ENCODE measurements at places on chromosomes 2 and 18.

- DNase-seq, result no peak
Observed at GRCh38 chr2:56626927-56627326, 443.1 kb downstream of the CCDC85A start.

DNA sequence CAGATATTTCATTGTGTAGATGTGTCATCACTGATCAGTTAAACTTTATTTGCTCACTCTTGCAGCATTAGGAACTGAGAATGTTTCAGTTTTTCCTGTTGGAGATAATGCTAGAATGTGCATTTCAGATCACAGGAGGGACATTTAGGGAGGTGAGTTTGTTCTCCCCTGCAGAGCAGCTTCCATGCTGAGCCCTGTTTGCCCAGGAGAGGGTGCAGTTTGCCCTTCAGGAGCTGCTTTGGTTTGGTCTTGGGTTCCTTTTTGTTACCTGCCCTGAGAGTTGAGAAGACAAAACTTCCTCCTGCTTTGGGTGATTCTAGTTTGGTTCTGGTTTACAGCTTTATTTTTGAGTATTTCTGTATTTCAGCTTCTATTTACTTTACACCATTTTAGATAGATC is 49.9 kb downstream of the DGKD start:
- no peak for DNase-seq

DNA sequence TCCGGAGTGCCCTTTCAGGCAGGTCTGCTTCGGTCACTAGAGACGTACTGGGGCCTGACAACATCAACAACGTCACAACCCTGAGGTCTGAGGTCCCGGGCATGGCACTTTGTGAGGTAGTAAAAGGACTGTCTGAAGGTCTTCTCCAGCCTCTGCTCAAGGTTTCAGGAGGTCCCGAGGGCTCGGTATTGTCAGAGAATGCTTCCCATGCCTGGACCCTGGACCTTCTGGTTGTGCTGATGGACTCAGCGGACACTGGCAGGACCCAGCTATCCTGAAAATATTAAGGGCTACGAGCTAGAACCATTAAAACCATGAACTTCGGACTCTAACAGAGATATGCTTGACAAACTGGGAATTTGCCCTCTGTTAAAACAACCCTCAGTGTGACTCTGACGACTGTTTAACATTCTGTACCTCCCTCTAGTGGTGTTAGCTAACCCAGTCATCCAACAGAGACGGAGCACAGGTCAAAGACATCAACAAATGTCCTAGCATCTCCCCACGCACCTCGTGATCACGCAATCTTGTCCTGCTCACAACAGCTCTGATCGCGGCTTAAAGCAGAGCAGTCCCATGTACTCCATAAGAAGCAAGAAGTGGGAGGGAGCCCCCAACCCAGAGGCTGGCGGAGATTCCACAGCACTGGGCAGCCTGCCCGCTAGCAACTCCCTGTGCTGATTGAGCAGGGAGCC is 96.5 kb downstream of the CCDC93 start:
- no peak for DNase-seq

GRCh38 chr2:195642027-195642678 is 14.9 kb upstream of the SLC39A10 start:
- DNase-seq, result no peak

DNA sequence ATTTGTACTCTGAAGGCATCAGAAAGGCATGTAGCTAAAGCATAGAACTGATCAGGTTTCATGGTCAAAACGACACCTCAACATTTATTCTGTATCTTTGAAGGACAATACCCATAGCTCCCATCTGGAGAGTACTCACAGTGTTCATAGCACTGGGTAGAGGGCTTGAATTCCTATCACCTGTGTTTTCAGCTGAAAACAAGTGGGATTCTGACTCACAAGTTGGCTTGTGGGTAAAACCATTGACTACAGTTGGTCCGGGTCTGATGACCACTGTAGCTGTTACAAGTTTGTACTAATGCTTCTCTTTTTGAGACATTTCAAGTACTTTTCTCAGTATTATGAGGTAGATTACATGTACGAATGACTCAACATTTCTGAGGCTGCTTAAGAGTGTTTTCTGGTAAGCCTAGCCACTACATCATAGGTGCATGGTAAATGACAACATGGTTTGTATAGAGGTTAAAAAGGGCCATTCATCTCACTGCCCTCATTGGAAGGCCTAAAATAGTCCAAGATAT is 68.6 kb upstream of the PELI1 start:
- DNase-seq, result no peak

GRCh38 chr2:242054881-242055801 is 185.6 kb downstream of the RTP5 start:
- DNase-seq, result no peak

GRCh38 chr2:3645745-3646389 is 12.1 kb upstream of the ALLC start:
- no peak for DNase-seq

DNA sequence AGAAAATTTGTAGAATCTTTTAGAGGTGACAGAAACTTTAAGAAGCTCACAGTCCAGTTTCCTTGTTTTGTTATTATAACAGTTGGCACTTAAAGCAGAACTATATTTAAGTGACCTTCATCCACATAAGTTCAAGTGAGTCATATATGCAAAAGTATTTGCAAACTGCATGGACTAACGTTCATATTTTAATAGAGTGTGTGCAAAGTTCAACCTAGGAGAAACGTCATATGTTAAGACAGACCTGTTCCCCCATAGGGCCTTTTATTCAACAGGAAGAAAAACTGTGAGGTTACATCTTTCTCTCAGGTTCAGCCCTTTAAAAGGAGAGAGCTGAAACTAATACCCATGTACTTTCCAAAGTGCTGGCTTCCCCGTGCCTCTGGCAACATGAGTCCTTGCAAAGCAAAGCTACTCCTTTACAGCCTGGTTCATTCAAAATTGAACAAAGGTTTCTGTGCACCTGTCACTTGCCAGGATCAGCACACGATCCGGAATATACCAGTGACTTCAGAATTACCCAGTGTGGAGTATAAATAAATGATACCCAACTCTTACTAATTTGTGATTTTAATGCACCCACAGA is 280.0 kb upstream of the RAB12 start:
- no peak for DNase-seq

- DNase-seq, result no peak
Observed at GRCh38 chr2:74544634-74545033, 9.1 kb downstream of the LOXL3 start.

- DNase-seq, result no peak
Observed at GRCh38 chr2:217703102-217703501, 299.7 kb downstream of the TNS1 start.

DNA sequence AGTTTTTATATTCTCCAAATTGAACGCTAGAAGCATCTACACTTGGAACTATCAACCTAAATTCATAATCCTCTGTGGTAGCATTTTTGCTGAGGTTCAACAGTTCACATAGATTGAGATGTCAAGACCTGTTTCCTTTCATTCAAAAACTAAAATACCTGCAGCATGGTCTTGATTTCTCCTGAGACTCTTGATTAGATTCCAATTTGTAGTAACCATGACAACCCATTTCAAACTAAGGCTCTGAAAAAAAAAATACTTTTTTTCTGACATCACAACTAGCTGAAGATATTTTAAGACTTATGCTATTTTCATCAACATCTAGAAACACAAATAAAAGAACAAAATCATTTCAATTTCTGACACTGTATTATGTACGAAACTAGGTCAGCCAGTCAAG is 29.8 kb downstream of the COBLL1 start:
- no peak for DNase-seq

GRCh38 chr18:62655520-62656219 is 59.7 kb upstream of the PHLPP1 start:
- no peak for DNase-seq

- no peak for DNase-seq
Observed at GRCh38 chr2:10413991-10414451, 34.1 kb downstream of the ODC1 start.

DNA sequence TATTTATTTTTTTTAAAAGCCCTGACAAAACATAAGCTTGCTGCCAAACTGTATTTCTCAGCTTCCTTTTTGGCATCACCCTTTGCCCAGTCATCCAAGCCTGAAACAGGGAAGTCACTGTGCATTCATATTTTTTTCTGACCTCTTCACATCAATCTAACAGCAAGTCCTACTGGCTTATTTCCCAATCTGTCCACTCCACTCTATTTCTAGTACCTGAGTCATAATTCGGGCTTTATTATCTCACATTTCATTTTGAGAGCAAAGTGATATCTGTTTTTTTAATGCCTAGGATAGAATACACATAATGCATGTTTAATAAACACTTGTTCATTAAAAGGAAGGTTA is 5.1 kb downstream of the HNMT start:
- no peak for DNase-seq

DNA sequence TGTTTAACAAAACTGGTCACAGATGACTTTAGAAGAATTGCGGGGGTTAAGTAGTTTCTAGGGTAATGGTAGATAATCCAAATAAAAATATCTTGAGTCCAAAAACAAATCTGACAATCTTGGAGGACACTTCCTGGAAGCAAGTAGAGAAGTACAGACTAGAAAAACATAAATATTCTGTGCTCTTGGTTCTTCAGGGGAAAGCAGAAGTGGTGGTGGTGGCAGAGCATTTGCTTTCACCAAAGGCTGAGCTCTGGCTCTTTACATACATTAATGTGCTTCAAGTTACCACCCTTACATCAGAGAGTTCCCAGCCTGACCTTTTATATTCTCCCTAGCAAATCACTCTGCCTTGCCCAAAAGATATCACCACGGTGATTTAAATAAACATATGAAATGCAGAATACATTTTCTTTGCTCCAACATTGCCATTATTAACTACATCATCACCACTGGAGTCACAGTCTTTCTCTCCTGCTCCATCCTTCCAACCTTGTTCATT is 15.3 kb downstream of the PDE11A start:
- no peak for DNase-seq

- DNase-seq, result no peak
Observed at GRCh38 chr18:59582395-59582794, 114.8 kb downstream of the CCBE1 start.

GRCh38 chr18:55489034-55489986 is 98.7 kb downstream of the TCF4 start:
- DNase-seq, result no peak

DNA sequence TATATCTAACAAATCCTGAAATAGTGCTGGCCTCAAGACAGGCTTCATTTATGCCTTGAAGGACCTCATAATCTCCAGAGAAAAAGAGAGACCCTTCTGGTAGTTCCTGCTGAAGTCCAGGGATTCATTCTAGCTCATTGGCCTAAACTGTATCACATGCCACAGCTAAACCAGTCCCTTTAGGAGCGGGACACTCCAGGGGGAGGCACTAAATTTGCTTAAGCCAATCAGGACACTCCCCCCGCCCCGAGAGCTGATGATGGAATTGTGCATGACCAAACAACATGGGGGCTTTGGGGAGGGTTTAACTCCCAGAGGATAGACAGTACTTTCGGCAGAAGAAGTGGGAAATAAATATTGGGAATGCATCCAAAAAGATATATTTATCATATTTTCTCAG is 36.4 kb upstream of the CXCR4 start:
- no peak for DNase-seq

DNA sequence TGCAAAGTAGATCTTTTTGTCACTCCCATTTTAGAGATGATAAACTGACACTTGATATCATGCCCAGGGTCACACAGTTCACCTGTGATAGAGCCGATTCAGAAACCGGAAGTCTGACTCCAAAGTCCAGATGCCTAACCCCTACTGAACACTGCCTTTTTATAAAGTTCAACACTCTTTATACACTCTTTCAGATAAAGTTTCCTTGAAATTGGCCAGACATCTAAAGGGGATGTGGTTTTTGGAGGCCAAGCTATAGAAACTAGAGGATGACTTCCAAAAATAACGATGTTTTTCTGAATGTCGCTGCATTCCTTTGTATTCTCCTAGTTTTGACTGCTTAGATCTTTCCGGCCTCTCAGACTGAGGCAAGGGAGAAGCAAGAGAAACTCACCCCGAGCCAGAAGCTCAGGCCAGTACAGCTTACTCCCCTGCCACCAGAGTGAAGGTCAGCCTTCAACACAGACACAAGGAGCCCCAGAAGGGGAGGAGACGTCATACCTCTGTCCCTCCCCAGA is 61.8 kb downstream of the NRP2 start:
- DNase-seq, result no peak

All from progenitor cell of endocrine pancreas (in vitro differentiated cells).